Esophagus (tissue), 2 donors: ENCODE measurements at places on chromosomes 3 and 15. TPM values are rescaled to one million over a fixed set of nuclear protein-coding genes. Genes with fewer than 3 reads are reported as not detected.

GCNT3 gene
- 8.3 TPM for polyA plus RNA-seq

MNS1 gene
- 2.1 TPM for polyA plus RNA-seq

AADAC gene
- polyA plus RNA-seq: 0.75 TPM

LEO1 gene
- 19.6 TPM for polyA plus RNA-seq

CAND2 gene
- 0.84 TPM for polyA plus RNA-seq
